Sciatic nerve (tissue), 2 donors: ENCODE measurements at places on chromosomes 13 and 19. TPM values are rescaled to one million over a fixed set of nuclear protein-coding genes. Genes with fewer than 3 reads are reported as not detected.

Gene TRPC4
- 0.49 TPM for total RNA-seq

Gene ADM5
- 3.7 TPM for total RNA-seq

Gene PLPP2
- 8.6 TPM for total RNA-seq

Gene PSMD8
- 78.2 TPM for total RNA-seq

Gene SYCN
- not detected for total RNA-seq

Gene GPR12
- 0.53 TPM for total RNA-seq
